CD14-positive monocyte (primary cell): ENCODE measurements at places on chromosomes 5 and 9. TPM values are rescaled to one million over a fixed set of nuclear protein-coding genes. Genes with fewer than 3 reads are reported as not detected.

GRCh38 chr5:82329393-82329792, 51.2 kb upstream of the RPS23 start:
- no peak for DNase-seq

ELP1 gene
- polyA plus RNA-seq, result 4.9 and 12.2 TPM in 2 replicates

GRCh38 chr9:86181379-86182315, 77.8 kb downstream of the C9orf153 start:
- no peak for DNase-seq

TEX48 gene
- polyA plus RNA-seq, result not detected

- DNase-seq, result no peak
These were observed 30.6 kb downstream of the ZNF169 start for GRCh38 chr9:94289691-94290090.

DNA sequence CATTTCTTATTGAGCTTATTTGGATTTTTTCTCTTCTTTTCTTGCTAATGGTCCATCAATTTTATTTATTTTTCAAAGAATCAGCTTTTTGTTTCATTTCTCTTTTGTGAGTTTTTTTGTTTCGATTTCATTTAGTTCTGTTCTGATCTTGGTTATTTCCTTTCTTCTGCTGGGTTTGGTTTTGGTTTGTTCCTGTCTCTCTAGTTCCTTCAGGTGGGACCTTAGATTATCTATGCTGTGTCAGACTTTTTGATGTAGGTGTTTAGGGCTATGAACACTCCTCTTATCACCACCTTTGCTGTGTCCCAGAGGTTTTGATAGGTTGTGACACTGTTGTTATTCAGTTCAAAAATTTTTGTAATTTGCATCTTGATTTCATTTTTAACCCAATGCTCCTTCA, 119.8 kb downstream of the GABRG2 start:
- no peak for DNase-seq

GRCh38 chr9:32968101-32969011, 33.1 kb downstream of the APTX start:
- DNase-seq, result peak; percentile 30

TIMD4 gene
- not detected in 2 replicates for polyA plus RNA-seq

DNA sequence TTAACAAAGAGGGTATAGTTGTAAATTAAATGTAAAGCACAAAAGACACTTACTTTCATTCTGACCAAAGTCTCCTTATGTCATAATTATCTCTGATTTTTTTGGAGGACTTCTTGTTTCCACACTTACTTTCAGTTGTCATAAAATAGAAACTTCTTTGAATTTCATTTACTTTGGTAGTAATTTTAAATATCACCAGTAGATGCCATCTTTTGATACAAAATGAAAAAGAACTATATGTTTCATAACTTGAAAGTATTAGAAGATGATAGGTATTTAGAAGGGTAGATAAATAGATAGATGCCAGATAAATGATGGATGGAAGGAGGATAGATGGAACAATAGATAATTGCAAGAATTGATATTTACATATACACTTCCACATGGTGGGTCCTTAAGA, 1865.3 kb upstream of the CDH9 start:
- no peak for DNase-seq

DNA sequence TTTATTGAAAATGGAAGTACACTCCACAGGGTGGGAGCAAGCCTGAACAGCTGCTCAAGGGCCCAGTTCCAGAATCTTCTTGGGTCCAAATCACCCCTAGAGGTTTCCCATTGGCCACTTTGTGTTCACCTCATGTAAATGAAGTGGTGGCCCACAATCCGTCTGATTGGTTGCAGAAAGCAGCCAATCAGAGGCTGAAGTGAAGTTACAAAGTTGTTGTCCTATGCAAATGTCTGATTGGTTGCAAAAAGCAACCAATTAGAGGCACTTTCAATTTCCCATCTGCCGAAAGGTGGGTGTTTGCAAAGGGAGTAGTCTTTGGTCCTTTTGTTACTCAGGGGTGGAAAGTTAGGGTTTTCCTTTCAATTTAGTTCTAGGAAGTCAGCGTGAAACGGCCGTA, 8.8 kb downstream of the TMEM171 start:
- no peak for DNase-seq

- DNase-seq, result no peak
These were observed 36.2 kb downstream of the LIX1 start for GRCh38 chr5:97106216-97106581.

GRCh38 chr5:172791286-172791685, 20.3 kb upstream of the DUSP1 start:
- DNase-seq, result peak; percentile 5

PCDHB2 gene
- not detected for polyA plus RNA-seq
